ENCODE measurements at places on chromosomes 1 and 21.

DNA sequence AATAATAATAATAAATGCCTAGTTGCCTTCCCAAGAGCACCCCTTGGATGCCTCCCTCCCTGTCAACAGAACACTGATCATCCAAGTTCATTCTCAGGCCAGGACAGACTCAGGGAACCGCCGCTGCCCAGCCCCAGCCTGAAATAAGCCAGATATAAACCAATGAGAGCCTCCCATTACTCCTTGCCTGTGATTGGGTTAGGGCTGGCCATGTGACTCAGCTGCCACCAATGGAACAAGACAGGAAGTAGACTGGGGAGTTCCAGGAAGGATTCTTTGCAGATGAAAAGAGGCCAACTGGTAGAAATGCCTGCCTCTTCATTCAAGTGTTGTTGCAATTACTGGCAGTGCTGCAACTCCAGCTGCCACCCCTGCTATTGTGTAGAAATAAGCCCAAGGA is 146.4 kb upstream of the TIAM1 start:
- no peak for DNase-seq

DNA sequence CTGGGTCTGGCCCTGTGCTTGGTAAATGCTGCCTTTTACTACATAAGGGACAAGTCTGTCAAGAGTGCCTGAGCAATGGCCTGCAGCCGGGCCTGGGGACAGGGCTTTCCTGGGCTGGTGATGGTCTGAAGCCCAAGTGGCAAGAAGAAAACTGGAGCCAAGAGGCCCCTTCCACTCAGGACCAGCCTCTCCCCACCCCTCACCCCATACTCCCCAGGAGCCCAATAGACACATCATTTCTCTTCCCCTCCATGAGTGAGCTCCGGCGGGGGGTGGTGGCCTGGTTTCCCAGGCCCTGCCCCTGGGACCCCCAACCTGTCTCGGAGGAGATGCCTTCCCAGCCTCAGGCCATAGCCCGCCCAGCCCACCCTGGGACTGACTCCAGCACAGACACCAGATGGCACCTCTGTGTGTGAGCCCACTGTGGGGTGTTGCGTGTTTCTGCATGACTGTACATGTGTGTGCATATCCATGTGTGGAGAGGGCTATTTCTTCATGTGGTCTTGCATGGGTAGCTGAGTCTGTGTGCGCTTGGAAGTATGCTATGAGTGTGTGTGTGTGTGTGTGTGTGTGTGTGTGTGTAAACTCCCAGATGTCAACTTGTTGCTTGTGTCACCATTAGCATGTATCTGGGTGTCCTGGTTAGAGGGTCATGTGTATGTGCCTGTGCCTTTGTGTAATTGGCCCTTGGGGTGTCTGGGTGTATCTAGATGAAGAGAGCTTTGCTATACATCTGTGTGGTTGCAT is 14.3 kb upstream of the LRP8 start:
- no peak for DNase-seq

GRCh38 chr21:27154451-27155129 is 187.7 kb upstream of the ADAMTS5 start:
- no peak for DNase-seq

- DNase-seq: no peak
Measured at GRCh38 chr1:224617410-224618355, 1.6 kb downstream of the CNIH3 start.

DNA sequence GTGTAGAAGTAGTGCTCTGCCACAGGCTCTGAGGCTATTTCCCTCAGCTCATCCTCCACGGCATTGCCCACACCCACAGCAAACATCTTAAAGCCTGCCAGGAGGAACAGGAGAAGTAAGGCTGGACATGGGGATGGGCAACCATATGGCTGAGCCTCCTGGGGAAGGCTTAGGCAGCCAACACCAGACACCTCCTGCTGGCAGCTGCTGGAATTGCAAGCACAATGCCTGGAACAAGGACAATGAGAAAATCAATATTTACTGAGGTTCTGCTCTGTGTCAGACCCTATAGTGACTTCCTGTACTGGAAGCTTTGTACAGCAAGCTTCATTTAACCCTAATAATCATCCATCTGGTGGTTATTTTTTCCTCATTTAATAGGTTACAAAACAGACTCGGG is 8.2 kb downstream of the MATN1 start:
- no peak for DNase-seq

DNA sequence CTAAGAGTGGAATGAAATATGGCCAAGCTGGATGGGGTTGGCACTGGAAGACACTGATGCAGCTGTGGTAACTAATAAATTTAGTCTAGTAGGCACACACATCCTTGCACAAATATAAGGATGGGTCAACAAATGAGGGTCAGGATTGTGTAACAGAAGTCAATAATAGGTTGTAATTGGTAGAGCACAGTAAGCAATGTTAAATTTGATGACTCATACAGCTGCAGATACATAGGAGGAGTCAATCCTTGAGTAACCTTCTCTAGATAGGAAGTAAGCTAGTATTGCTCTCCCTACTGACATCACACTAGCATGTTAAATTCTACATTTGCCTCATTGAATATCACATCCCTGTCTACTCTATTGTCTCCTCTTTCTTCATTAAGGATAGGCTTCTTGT is 332.1 kb downstream of the PTPRC start:
- no peak for DNase-seq

DNA sequence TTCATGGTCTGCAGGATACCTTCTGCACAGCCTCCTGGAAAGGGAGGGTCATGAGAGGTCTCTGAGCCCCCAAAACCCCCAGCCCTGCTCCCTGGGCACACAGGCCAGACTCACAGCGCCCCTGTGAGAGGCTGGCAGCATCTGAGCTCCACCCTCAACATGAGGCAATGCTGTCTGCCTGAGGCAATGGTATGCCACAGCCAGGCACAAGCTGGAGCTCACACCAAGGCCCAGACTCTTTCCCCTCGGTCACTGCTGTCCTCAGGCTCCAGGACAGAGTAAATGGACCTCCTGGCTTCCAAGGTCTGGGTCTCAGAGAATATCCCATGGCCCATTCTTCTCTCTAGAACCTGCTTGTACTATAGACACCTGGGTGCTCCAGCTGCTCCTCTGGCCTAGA is 17.2 kb downstream of the MEF2D start:
- no peak for DNase-seq

DNA sequence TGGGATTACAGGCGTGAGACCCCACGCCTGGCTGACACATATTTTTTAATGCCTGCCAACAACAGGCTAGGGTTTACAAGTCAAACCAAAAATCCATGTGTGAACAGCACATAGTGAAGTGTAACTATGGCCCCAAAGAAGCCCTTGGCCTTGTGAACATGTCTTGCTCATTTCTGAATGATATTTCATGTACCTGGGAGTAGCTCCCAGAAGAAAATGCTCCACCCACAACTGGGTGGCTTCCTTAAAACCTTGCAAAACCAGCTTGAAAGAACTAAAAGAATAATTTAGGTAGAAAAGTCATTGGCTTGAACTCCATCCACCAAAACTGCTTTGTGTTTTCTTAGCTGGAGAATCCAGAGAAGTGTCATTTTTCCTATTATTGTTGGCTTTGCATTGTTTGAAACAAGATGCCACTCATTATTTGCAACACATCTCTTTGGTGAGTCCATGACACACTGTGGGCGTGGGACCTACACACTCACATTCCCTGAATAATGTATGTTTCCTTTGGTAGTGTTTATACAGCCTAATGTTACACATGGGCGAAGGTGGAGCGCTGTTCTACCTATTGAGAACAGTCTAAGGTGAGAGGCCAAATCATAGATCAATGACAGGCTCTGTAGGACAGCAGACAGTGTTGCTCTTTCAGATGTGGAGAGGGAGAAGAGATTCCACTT is 28.5 kb upstream of the SDE2 start:
- DNase-seq: no peak

GRCh38 chr1:173420330-173420806 is 56.8 kb upstream of the PRDX6 start:
- peak; percentile 74 for DNase-seq

DNA sequence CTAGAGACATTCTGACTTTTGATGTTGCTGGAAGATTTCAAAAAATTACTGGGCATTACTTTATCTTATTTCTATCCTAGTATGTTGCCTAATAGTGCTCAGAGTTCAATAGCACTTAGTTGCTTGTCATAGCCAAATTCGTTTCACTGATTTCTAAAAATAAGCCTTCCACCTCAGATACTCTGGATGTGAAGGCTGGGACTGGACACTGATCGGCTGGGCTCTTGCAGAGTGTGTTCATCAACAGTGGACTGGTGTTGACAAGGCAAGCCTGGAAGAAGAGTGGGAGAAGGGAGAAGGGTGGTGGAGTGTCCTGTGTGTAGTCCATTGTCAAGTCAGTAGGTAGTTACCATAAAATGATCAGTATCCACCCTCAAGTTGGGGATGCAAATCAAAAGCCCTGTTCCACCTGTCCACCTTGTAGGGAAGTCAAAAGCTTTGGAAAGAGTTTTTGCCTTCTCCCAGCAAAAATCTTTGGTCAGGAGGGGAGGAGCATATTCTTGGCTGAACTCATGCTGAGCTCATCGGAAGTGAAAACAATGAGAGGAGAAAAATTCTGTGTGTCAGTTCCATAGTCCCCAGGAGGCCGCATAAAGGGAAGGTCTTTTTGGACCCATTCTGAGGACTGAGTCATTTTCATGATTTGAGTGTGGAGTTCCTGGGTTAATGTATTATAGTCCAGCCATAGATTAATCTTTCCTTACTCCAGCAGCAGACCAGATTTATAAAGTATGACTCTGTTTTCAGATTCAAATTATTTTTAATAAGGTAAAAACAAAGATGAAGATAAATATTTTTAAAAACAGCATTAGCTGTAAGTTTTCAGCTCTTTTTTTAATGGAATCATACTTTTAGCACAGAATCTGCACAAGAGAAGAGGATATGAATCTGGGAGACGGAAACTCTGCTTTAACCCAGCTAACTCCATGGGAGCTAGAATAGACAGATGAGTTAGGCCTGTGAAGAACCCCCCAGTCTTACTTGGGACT is 99.5 kb upstream of the BMP8A start:
- DNase-seq: no peak

- DNase-seq: no peak
Measured at GRCh38 chr1:42832641-42833240, 13.7 kb upstream of the ZNF691 start.

GRCh38 chr1:40094466-40095110 is 2.5 kb downstream of the PPT1 start:
- DNase-seq: no peak

DNA sequence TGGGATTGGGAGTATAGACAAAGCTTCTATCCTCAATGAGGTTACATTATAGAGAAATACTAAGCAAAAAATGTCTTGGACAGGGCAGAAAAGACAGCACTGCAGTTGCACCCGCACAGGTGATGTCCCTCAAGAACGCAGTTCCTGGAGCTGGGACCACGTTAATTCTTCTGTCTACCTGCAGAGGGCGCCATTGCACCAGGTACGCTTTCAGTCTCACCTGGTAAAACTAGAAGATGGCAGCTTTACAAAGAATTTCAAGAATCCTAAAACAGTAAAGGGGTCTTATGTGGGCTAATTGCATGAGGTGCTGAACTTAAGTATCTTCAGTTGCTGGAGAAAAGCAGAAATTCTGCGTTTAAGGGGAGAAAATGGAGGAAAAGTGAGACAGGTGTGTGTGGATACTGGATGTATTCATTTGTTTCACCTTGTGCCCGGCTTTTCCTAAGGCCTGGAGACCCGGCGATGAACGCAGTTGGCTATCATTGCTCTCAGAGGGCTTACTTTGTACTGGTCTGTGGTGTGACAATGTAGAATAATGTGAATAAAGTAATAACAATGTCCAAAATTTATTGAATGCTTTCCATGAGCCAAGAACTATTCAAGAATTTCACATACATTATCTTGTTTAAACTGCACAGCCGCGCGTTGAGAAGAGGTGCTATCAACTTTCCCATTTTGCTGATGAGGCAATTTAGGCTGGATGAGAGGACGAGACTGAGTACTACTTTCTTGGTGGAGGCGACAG is 276.3 kb upstream of the GREM2 start:
- DNase-seq: peak; percentile 55

DNA sequence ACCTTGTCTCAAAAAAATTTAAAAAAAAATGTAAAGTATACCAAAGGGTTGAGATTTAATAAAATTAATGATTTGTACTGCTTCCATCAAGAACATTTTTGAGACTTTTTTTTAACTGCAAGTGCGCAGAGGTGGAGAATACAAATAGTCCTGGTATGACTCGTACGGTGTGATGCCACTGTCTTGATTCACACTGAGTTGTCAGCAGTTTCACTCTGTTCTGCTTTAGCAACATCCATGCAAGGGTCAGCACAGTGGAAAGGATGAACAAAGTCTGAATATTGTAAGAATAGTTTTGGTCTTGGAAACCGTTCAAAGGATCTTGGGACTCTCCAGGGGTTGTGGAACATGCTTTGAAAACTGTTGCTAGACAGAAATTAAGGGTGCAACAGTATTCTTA is 40.2 kb downstream of the EXO1 start:
- DNase-seq: no peak

- no peak for DNase-seq
Measured at GRCh38 chr1:912740-913301, 10.9 kb upstream of the SAMD11 start.

DNA sequence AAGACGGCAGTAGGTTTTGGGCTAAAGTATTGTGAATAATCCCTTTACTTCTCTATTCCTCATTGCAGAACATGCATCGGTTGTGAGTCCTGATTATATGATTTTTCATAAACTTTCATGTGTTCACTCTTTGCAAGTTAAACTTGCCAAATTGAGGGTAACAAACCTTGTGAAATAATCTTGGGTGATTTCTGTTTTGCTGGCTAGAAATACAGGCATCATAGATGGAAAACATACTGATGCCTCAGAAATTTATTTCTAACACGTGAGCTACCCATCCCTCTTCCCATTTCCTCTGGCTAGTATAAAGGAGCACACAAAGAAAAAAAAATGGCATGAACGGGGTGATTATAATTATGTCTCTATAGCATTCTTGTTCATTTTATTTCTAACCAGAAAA is 39.6 kb downstream of the RGS5 start:
- DNase-seq: no peak

DNA sequence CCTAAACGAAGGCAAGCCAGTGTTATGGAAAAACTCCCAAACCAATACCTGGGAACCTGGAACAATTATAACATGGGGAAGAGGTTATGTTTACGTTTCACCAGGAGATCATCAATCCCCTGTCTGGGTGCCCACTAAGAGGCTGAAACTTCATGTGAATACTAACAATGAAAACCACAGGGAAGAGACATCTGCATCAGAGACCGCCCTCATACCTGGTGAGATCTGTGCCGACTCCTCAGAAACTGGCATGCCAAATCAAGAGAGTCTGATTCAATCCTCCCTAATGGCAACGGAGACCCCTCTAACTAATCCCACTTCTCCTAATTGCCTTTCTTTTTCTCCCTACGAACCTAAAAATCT is 163.2 kb downstream of the IER5 start:
- peak; percentile 36 for DNase-seq

GRCh38 chr1:209106237-209106741 is 477.2 kb upstream of the CAMK1G start:
- DNase-seq: peak; percentile 84

Data from NCI-H345 (cell line).